ENCODE measurements at places on chromosomes 2 and 18.
A peak's percentile ranks its signal among the peaks of the same experiment; 100 is the strongest.

GRCh38 chr2:158102446-158102845, 770 bp downstream of the UPP2 start:
- no peak for DNase-seq

DNA sequence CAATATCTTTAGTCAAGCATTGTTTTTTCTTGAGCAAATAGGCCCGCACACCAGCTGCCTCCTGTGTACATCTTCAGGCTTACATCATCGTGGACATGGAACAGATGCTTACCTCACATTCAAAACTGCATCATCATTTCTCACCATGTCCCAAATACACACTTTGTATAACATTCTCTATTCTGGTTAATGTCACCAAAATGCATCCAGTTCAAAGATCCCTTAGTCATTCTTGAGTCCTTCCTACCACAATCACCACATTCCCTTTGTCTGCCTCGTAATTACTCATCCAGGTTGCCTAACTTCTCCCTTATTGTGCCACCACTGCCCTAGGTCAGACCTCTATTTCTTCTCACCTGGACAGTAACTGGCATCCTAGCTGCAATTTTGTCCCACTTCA, 373.7 kb upstream of the GALNT5 start:
- DNase-seq: no peak

DNA sequence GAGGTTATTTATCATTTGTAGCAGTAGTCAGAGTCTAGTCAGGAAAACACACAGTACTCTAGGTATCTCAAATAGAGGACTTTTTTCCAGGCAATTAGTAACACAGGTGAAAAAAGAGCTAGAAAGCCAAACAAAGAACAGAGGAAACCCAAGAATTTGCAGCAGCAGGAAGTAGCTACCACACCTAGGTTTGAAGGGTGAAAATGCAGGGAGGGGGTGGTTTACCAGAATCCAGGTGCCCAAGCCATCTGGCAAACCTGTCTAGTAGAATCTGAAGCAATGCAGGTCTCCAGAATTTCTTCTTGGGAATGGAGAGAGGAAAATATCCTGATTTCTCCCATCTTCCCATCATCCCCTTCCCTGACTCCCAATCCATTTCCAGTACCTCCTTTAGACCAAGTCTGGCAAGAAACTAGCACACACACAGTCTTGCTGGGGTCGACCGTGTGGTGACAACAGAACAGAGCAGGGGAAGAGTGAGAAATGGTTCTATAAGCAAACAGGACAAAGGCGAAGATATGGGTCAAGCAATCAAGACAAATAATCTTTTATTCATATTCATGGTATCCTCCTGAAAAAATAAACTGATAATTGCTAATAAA, 231.9 kb upstream of the MMADHC start:
- no peak for DNase-seq

- no peak for DNase-seq
These were observed 483.3 kb downstream of the BCL11A start for GRCh38 chr2:60070196-60070595.

DNA sequence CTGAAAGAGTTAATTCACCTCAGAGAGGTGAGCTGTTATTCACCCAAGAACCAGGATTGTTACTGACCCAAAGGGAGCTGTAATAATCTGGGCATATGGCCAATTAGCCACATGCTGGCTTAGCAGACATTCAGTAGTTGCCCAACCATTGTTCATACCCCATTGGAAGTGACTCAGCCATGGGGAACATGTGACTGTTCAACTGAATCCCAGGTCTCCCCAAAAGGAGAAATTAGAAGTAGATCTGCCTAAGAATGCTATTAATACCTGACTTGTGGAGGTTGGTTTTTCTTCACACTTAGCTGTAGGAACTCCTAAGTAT, 272.6 kb upstream of the UBE2E3 start:
- DNase-seq: peak; percentile 40

All from iPS-NIHi11 (cell line).